HFFc6 (cell line): ENCODE measurements at places on chromosomes 16 and 17. TPM values are rescaled to one million over a fixed set of nuclear protein-coding genes. Genes with fewer than 3 reads are reported as not detected.

Gene DPEP3
- not detected in 3 replicates for total RNA-seq

Gene RSL1D1
- 157 to 197 TPM (median 172 TPM) in 3 replicates for total RNA-seq

Gene CMTM2
- not detected in 3 replicates for total RNA-seq

GRCh38 chr16:24010440-24011089, 174.8 kb downstream of the PRKCB start:
- DNase-seq, result peak; percentile 30

GRCh38 chr16:55615071-55615470, 40.7 kb upstream of the SLC6A2 start:
- DNase-seq, result no peak

GRCh38 chr16:88941913-88942909, 34.8 kb downstream of the CBFA2T3 start:
- no peak for DNase-seq

GRCh38 chr17:68356949-68357455, 65.7 kb downstream of the ARSG start:
- DNase-seq, result no peak

GRCh38 chr17:42112552-42113176, at the start of gene DHX58:
DHX58 (minus strand) TSS chr17:42112714; CDS start chr17:42111892, 822 bp downstream.
- DNase-seq, result peak; percentile 73

GRCh38 chr16:86929057-86929871, 350.9 kb downstream of the FOXL1 start:
- no peak for DNase-seq

DNA sequence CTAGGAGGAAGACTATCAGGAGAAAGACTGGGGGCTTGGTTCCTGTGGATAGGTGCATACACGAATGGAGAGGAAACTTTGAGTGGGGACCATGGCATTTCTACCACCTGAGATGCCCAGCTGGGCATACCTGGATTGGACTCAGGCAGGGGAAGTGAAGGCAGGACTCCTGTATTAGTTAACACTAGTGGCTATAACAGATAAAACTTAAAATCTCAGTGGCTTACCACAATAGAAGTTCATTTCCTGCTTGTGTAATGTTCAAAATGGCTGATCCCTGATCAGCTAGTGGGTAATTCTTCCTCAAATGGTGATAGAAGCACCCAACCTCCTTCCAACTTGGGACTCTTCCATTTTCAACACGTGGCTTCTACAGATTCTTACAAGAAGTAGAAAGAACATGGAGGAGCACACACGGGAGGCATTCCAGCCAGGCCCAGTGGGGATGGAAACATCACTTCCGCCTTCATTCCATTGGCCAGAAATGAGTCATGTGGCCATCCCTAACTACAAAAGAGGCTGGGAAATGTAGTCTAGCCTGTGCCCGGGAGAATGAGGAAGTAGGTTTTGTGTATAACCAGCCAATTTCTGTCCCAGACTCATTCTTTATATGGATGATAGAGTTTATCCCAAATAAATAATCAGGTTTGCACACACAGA, 112.1 kb downstream of the UTP18 start:
- peak; percentile 63 for DNase-seq

DNA sequence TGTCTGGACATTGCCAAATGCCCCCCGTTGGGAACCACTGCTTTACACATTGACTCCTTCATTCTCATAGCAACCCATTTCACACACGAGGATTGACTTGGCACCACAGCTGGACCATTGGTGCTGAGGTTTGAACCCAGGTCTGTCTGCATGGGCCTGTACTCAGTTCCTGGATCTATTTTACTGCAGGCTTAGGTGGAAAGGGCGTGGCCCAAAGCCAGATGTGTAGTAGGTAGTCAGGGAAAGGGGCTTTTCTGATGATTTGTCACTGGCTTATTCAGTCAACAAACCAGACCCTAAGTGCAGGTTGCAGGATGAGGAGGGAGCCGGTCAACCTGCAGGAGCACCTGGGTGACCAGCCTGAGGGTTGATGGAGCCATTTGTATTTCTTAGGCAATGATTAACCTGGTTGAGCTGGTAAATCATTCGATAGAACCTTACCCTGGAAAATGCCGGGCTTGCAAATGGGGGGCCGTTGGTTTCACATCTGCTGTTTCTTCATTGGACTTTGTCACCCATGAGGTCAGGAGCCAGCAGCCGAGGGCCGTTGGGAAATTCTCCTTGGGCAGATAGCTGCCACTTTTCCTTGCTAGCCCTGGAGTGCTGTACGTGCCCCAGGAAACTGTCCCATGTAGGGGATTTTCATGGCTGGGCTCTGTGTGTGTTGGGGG, 104.4 kb downstream of the CMIP start:
- no peak for DNase-seq

GRCh38 chr17:8964801-8965393, 610 bp downstream of the PIK3R5 start:
- no peak for DNase-seq

DNA sequence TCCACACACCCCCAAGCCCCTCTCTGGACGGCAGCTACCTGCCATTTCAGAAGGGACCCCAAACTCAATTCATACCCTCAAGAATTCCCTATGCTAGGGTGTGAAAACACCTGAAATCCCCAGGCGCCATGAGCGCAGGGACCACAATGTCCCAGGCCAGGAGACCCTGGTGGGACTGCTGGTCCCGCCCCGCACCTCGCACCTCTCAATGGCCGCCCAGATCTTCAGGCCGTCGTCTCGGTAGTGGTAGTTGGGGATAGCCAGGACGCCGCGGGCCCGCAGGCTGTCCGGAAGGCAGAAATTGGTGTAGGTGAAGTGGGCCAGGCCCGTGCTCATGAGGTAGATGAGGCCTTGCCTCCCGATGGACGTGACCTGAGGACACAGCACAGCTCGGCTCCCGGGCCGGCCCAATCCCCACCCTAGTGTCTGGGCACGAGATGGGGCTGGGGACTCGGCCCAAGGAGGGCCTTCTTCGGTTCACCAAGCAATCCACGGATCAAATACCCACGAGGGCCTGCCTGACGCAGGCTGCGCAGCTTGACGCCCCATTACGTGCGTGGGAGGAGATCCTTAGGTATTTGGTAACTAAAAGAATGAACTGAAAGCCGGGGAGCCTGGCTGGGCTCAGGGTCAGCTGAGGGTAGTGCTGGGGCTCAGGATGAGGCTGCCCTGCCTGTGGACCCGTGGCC, 9.2 kb downstream of the ALOXE3 start:
- DNase-seq, result no peak

- peak; percentile 45 for DNase-seq
Measured at GRCh38 chr16:77971306-77972061, 50.9 kb upstream of the CLEC3A start.
